Activated naive CD4-positive, alpha-beta T cell treated with Interleukin-2 at 50 U/mL for 16 hours (primary cell): ENCODE measurements at places on chromosomes 5 and 9.
A peak's percentile ranks its signal among the peaks of the same experiment; 100 is the strongest.

DNA sequence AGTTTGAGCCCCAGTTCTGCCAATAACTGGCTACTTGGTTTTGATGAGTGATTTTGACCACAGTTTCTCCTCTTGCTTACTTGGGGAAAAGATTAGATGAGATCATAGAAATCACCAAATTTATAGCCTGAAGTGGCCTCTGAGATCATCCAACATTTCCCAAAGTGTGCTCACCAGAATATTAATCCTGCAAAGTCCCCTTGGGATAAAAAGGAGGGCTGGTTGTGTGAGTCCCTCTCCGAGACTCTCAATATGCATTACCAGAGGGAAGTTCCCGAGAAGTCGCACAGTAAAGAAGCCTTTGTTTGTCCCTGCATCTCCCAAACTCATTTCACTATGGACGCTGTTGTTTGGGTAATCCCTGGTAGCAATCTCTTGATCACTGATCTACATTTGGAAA, 88.4 kb upstream of the ADRA1B start:
- no peak for DNase-seq

DNA sequence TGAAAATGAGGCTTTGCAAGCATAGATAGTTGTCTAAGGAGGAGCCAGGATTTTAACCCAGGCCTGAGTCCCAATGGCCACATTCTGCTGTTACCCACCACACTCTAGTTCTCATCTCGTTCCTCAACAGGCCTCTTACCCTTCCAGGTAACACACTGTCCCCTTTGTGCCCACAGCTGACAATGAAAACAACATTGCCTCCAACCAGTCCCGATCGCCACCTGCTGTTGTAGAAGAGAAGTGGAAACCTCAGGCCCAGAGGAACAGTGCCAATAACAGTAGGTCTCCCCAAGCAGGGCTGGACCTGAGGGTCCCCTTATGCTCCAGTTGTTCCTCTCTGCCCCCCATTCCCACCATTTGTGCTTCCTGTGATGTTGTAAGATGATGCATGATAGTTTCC, 30.4 kb downstream of the AMBP start:
- DNase-seq: no peak

GRCh38 chr9:123669346-123669745, 260.6 kb downstream of the DENND1A start:
- DNase-seq: no peak

GRCh38 chr9:97518909-97519307, 17.4 kb downstream of the TMOD1 start:
- DNase-seq: no peak

- DNase-seq: no peak
These were observed 746.7 kb upstream of the FAM174A start for GRCh38 chr5:99788482-99788881.

GRCh38 chr5:91390268-91390667, 7.2 kb upstream of the ARRDC3 start:
- DNase-seq: peak; percentile 15

DNA sequence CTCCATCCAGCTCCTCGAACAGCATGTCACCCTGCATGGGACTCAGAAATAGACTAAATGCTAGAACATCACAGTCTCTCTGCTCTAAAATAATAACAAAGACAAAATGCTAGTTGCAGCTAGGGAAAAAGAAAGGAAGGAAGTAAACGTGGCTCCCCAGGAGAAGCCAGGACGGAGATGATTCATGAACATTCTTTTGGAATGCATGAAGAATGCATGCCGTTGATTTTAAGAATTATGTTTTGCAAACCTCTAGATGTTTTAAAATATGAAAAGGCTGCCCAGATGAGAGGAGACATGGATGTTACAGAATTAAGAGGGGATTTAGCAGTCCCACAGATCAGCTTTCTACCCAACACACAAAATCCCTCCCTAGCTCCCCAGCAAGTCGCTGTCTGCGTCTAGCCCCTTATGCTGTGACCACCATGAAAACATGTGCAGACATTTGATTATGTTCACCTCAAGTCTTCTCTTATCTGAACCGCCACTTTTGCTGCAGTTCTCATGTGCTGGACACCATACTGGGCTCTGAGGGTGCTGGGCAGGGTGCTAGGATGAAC, 139.4 kb upstream of the LMX1B start:
- no peak for DNase-seq

GRCh38 chr5:108947164-108947563, 199.5 kb downstream of the FER start:
- no peak for DNase-seq

- no peak for DNase-seq
These were observed 47.8 kb upstream of the SNX2 start for GRCh38 chr5:122727112-122727541.

GRCh38 chr9:104143550-104143910, 49.4 kb downstream of the SMC2 start:
- no peak for DNase-seq

DNA sequence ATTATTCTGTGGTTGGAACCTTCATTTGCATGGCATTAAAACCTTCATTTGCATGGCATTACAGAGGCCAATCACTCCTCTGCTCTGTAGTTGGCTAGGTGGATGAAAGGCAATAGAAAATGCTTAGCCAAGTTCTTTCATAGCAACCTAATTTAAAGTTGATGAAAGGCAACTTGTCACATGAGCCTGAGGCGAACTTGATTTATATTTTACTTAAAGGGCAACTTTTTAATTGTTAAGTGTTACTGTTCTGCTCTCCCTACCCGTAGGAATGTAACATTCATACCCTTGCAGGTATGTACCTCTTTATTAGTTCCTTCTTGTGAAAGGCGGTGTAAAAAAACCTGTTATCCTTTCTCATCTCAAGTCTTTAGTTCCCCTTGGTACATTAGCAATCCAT, 7.9 kb upstream of the ERMP1 start:
- no peak for DNase-seq

DNA sequence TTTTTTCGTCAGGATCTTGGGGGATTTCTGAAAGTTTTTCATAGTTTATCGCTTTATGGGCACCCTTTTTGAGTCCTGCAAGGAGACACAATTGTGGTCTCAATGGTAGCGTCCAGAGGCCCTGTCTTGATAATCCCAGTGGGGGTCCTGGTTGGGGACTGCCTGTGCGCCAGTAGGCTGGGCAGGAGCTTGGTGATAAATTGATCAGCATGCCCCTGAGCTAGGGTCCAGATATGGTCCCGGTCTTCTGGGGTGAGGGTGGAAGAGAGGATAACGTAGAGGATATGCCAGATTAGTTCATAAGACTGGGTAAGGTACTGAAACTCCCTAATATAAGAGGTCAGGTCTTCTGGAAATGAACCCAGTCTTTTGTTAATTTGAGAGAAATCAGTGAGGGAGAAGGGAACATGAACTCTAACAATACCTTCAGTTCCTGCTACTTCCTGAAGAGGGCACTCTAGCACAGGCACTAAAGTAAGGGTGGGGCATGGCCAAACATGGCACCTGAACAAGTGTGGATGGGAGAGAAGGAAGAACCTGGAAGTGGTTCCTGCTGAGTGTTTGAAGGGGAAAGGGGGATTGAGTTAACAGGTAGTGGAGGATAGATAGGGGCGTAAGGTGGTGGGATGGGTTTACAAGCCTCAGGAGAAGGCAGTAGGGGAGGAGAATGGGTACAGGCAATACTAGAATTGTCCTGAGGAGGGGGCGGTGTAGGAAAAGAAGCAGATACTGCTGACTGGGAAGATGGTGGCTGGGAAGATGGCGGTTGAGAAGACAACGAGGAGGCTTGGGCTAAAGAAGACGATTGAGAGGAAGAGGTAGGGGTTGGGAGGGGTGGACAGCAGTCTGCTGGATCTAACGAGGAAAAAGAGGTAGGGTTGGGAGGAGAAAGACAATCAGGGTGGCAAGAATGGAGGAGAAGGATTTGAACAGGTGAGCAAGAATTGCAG, 33.8 kb upstream of the ANXA2R start:
- DNase-seq: peak; percentile 38

- DNase-seq: no peak
These were observed 19.7 kb downstream of the C6 start for GRCh38 chr5:41193456-41194205.

DNA sequence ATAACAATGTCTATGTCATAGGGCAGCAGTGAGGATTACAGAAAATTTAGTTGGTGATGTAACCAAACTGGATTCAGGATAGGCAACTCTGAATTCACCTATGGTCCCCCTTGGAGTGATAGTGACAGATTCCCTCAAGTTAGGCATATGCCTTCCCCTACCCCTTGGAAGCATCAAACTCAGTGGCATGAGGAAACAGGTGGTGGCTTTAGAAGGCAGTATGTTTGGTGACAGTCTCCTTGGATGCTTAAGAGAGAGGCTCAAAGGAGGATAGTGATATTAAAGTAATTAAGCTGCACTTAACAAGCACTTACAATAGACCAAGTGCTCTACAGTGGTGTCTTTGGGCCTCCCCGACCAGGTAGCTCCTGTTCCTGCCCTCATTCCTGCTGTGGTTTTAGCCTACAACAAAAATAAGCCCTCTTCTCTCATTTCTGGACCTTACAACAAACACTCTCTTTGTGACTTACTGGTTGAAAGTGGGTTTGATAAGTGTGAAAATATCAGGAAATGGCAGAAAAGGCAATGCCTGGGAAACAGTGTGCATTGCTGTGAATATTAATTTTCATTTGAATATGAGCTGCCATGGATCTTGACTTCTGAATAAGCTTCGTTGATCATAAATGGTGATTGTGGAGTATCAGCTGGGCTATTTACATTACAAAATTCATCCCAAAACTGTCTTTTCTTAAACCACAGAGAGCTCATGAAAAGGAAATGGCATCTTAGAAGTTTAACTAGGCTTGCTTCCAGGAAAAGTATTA, 29.2 kb downstream of the NR4A3 start:
- DNase-seq: no peak

DNA sequence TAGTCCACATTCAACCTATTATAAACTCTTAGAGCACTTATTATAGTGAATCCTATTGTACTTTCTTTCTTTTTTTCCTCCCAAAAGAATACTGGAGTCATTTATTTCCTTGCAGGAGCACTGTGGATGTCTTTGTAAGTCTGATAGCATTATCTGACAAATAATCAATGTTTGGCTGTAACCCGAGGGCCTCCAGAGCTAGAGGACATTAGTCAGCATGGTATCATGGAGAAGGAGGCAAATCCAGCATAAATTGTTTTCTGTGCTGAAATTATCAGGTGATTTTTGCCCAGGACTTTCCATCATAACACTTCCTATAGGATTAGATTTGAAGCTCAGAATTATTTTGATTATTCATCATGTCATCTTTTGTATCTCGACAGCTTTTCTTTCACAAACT, 551.0 kb downstream of the ZNF608 start:
- no peak for DNase-seq

GRCh38 chr5:142432369-142432863, 107.6 kb upstream of the SPRY4 start:
- peak; percentile 40 for DNase-seq

DNA sequence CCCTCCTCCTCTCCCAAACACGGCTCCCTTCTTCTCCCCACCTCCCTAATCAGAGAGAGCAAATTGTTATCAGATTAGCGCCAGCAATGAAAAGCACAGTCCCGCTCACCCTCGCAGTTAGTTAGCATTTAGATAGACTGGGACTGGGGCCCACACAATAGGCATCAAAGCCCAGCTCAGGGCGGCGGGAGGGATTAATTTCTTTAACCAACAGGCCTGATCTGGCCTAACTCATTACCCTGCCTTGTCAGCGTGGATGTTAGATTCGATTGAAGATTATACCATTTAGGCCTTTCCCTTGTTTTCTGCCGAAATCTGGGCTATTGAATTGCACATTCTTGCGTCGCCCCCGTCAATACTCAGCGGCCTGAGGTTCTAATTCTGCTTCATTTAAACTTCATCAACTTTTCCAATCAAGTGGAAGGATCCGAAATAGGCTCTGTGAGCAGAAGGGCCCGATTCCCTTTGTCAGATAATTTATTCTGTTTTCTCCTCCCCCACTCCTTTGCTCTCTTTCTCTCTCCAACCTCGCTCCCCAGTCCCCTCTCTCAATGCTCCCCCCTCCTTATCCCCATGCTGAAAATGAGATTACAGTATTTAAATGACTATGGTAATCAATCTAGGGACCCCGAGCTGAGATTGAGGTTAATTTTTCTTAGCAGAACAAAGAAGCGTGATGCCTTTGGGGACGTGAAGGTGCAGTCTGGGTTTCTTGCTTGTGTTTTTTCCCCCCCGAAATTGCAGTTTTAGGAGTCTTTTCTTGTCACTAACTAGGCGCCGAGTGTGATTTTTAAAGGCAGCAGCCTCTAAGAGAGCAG, 15.1 kb downstream of the CFAP77 start:
- no peak for DNase-seq

DNA sequence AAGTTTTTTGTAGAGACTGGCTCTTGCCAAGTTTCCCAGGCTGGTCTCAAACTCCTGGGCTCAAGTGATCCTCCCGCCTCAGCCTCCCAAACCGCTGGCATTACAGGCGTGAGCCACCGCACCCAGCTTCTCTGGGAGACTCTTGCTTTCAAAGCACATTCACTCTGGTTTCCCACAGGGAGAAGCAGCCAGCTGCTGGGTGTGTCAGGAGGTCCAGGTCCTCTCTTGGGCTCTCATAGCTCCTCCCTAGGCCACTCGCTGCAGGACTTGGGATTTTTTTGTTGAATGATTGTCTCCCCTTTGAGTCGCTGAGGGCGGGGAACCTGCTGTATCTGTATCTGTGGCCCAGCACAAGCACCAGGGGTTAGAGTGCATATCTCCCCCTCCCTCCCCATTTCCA, 68.4 kb upstream of the RAPGEF1 start:
- DNase-seq: no peak

DNA sequence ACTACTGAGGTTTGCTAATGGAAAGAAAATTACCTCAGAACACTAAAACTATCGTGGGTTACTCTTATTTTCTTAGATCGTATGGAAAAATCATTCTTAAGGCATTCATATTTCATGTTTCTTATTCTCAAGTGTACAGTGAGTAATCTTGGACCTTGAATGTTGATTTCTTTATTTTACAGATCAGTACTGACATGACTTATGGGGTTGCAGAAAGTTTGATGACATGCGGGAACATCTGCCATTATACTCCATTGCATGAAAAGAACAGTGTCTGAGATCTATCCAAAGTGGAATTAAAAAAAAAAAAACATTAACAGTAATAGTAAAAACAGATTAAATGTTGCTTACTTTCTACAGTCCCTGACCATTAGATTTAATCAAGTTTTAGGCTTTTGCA, 1290.2 kb upstream of the WWC1 start:
- DNase-seq: no peak

DNA sequence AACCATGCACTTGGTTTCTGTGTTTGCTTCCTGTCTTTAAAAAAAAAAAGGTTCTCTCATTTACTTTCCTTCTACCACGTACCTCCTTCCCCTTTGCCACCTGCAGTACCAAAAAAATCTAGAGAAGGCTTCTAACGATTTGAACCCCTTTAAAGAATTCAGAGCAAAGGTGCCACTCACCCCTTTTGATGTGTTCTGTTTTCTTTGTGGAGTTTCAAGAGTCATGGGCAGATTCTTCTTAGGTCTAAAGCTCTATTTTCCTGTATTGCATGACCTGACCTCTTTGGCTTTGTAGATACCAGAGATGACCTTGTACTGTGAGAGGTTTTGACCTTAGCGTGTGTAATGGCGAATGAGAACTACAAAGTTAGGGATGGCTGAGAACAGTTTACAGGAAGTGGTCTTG, 29.0 kb downstream of the TXNDC8 start:
- DNase-seq: no peak

GRCh38 chr5:125970631-125971307, 452.4 kb upstream of the GRAMD2B start:
- no peak for DNase-seq
